ENCODE measurements at places on chromosomes 3 and 15.

GRCh38 chr3:151425627-151426340, 35.1 kb downstream of the IGSF10 start:
- no peak for DNase-seq

DNA sequence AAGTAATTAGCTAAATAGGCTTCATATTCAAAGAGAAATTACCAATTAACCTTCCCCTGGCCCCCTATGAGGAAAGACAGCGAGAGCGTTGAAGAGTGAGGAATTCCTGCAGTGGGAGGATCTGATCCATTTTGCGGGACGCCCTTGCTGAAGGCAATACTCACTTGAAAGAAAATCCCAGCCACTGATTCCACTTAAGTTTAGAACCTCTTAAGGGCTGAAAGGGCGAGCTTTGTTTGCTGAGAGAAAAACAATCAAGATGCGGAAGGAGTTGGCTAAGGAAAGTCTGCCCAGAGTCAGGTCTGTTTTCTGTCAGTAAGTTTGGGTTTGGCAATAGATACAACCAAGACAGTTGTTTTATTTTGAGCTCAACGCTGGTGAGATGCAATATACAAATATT, 102.8 kb upstream of the GBE1 start:
- DNase-seq, result no peak

DNA sequence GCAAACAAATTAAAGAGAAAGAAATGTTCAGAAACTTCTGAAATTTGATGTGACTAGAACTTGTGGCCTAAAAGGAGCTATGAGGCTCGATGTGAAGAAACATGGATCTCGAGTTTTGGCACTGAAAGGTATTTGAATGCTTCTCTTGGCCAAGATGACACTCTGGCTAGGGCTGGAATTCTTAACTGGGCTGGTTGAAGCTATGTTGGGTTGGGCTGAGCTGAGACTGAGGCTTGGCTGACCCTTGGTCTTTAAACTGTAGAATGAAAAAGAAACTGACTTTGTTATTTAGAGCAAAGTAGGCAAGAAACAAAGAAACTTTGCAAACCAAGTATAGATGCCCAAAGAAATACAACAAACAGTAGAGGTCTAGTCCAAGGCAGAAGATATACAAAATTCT, 28.1 kb upstream of the CLDN16 start:
- no peak for DNase-seq

- no peak for DNase-seq
These were observed at the start of gene CAND2 for GRCh38 chr3:12796171-12797123. TSS of gene CAND2 (plus strand) at chr3:12796680. CDS start at chr3:12796721, 41 bp downstream.

- DNase-seq, result no peak
These were observed 178.8 kb downstream of the ARRDC4 start for GRCh38 chr15:98139337-98139736.

DNA sequence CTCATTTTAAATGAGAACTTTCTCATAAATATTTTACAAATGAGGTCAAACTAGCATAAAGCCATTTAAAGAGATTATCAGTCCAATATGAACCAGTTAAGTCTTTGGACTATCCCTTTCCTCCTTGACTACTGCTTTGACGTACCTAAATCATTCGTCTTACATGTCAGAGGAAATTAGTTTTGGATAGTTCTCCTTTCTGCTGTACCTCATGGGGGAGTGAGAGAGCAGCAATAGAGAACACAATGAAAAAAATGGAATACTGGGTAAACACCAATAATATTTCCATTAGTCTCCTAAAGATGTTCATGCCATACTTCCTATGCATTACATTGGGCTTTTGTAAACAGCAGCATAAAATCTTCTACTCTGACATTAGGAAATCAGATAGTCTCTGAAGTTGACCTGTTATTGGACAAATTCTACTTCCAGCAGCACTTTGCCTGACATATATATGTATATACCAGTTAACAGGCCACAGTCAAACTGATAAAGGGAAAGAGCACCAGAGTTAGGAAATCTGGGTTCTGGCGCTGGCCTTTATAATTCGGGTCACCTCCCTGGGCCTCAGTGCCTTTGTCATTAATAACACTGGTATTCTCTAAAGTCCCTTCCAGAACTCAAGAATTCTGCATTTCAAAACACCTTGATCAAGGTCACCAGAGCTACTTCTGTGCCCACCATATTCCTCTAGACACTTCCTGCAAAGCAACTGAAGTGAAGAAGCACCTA, 26.8 kb downstream of the TIMMDC1 start:
- DNase-seq, result no peak

DNA sequence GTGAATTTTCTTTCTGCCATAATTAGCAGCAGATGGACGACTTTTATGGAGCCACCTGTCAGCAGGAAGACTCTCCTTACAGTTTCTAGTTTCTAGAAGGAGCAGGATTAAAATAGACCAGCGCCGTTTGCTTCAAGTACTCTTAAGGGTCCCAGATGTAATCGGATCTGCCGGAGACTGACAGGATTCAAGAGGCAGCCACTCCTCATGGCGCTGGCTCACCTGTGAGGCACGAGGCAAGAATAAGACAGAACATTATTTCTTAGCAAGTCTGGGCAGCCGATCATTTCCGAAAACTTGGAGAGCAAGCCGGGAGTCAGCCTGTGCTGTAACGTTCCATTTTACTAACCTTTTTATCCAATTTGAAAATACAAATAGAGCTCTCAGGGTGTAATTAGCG, 410.4 kb upstream of the RORA start:
- no peak for DNase-seq

- DNase-seq, result no peak
These were observed 190.7 kb downstream of the MAGI1 start for GRCh38 chr3:65848024-65848423.

DNA sequence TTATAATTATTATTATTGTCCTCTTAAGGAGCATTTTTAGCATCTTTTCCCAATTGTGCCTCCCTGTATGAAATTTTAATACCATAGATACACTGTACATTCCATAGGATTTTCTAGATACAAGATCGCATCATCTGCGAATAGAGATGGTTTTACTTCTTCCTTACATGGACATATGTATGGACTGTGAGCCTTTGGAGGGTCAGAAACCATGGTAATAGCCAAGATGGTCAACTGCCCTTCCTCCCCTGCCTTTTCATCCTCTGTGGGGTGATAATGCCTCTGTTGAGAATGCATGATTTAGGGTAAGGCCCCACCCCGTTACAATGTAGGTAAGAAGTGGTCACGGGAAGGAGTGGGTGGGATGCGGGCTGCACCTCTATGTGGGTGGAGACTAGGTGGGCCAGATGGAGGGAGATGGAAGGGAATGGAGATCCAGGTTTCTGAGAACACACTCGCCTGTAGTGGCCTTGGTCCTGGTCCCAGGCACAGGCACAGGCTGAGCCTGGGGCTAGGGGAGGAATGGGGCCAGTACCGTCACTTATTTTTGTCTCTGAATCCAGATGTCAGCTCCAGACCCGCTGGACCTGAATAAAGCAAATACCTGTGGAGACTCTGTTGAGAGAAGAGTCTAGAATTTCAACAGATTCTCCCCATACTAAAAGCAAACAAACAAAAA, 31.7 kb downstream of the GOLGA6A start:
- no peak for DNase-seq

- no peak for DNase-seq
These were observed 3.2 kb upstream of the LSG1 start for GRCh38 chr3:194675081-194675640.

DNA sequence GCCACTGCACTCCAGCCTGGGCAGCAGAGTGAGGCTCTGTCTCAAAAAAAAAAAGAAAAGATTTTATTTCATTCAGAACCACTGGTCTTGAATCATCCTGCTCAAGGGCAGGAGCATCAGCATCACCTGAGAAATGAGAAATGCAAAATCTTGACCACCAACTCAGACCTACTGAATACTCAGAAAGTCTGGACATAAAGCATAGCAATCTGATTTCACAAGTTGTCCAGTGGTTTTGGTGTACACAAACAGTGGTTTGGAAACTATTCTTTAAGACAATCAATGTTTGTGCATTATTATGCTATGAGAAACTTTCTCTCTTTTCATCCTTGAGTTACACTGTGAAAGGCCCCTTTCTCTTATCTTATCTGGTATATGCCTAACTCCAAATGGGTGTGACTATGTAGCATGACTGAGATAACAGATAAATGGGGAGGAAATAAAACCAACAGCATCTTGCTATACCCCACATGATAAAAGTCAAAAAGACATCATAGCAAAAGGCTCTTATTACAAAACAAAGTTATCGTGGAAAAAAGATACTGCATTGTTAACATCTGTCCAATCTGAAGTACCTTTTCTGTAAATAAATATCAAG, 174.2 kb upstream of the STT3B start:
- no peak for DNase-seq

DNA sequence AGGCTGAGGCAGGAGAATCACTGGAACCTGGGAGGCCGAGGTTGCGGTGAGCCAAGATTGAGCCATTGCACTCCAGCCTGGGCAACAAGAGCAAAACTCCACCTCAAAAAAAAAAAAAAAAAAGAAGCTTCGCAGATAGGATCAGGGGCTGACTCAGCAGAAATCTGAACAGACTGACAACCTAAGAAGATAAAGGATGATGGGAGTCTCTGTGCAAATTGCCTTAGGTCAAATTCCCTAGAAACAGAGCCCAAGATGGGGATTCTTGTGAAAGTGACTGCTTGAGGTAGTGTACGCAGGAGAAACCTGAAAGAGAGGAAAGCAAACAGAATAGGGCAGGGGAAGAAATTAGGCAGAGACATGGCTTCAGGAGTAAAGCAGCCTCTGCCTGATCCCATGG, 160.8 kb upstream of the LRIG1 start:
- DNase-seq, result no peak

GRCh38 chr3:71160785-71161546, 422.6 kb downstream of the FOXP1 start:
- DNase-seq, result no peak

DNA sequence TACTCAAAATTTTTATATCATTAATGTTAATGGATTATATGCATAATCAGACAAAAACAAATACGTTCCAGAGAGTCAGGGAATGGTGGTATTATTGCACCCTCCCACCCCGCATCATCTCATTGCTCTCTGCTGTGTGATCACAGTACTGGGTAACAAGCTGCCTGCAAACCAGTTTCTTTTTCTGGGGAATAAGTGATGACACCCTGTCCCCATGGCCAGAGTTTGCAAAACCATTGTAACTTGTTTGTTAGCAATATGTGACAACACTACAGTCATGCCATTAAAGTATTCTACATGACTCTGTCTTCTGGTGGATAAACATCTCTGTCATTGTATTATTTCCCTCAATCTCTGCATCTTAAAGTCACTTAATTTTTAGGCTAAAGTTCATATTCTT, 39.5 kb downstream of the ZBTB38 start:
- no peak for DNase-seq

DNA sequence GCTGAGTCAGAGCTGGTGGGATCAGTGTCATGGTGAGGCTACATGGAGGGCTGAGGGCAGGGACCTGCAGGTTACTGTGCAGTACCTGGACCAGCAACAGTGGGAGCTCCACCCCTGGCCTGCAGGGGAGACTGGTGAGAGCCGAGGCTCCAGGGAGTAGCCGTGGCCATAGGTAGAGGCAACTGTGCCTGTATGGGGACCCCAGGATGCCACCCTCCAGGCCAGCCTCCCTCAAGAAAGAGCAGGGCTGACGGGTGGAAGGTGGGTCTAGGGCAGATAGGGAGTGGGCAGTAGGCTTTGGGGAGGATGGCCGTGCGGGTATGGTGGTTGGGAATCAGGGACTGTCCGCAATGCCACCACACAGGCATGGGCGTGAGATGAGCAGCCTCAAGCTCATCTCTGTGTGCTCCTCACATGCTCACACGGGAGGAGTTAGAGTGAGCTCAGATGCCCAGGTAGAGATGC, 35.5 kb downstream of the FBLN2 start:
- no peak for DNase-seq

DNA sequence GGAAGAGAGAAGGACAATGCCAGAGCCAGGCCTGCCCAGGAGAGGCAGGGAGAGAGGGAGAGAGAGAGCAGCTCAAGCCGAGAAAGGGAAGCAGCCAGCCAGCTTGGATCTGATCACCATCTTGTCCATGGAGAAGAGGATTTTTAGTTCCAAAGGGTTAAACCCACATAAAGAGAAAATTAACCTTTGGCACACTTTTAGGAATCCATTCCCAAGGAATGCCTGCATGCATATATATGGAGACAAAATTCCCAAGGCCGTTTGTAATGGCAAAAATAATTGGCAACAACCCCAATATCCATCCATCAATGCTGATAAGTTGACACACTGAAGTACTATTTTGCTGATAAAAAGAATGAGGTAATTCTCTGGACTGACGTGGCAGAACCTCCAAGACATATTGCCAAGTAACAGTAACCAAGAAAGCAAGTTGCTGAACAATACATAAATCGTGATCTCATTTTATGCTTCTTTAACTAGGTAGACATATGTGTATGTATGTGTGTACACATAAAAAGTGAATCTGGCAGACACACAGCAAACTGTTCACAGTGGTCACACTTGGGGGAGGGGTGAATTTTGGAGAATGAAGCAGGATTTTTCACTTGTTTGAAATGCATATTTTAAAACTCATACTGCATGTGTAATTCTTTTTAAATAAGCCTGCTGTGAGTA, 7.5 kb upstream of the STRA6 start:
- DNase-seq, result no peak

- no peak for DNase-seq
These were observed 611 bp downstream of the PIAS1 start for GRCh38 chr15:68054628-68055223.

DNA sequence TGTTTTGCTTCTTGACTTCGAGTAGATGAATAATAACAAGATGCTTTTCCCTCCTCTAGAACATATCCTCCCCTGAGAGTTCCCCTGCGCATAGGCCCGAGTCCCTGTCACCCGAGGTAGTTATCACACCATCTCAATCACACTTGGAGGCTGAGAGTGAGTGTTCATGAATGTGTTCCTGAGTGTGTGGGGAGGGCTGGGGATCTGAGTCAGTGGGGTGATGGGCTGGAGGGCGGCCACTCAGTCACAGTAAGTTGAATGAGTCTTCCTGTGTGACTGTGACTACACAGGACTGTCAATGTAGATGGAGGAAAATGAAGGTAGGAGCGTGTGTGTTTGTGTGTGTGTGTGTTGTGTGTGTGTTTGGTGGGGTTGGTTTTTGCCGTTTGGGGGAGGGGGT, 71.0 kb downstream of the SETD5 start:
- no peak for DNase-seq

GRCh38 chr15:50260969-50261496, 4.5 kb downstream of the HDC start:
- DNase-seq, result no peak

- DNase-seq, result no peak
These were observed 21.4 kb upstream of the POC1A start for GRCh38 chr3:52175416-52176179.

DNA sequence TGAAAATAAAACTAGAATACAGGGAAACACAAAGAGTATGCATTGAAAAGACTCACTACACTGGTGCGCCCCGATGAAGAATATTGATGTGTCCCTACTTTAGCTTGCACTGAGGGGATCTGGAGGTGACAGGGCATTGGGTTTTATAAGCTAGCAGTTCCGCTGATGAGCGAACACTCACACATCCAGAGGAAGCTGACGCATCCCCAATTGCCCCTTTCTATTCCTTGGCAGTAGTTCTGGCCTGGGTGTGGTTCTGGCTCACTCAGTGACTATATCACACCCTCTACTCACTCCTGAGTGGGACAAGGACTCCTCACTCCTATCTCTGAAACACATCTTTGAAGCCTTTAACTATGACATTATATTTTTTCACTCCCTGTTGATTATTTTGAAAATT, 71.0 kb downstream of the B3GNT5 start:
- no peak for DNase-seq

Data from CD4-positive, alpha-beta T cell treated with Interleukin-15 for 1 hour (primary cell).